ENCODE measurements at places on chromosomes 2 and 18. TPM values are rescaled to one million over a fixed set of nuclear protein-coding genes. Genes with fewer than 3 reads are reported as not detected.
A peak's percentile ranks its signal among the peaks of the same experiment; 100 is the strongest.

The CTDSP1 gene
- total RNA-seq = 83.9 TPM

The HAAO gene
- 6.2 TPM for total RNA-seq

The ZBTB7C gene
- 6.1 TPM for total RNA-seq

The RPRM gene
- 4.0 TPM for total RNA-seq

The MOB4 gene
- total RNA-seq = 34.7 TPM

The DCDC2C gene
- 0.33 TPM for total RNA-seq

The PTPN18 gene
- 50.8 TPM for total RNA-seq

The CAPN14 gene
- total RNA-seq = 0.44 TPM

DNA sequence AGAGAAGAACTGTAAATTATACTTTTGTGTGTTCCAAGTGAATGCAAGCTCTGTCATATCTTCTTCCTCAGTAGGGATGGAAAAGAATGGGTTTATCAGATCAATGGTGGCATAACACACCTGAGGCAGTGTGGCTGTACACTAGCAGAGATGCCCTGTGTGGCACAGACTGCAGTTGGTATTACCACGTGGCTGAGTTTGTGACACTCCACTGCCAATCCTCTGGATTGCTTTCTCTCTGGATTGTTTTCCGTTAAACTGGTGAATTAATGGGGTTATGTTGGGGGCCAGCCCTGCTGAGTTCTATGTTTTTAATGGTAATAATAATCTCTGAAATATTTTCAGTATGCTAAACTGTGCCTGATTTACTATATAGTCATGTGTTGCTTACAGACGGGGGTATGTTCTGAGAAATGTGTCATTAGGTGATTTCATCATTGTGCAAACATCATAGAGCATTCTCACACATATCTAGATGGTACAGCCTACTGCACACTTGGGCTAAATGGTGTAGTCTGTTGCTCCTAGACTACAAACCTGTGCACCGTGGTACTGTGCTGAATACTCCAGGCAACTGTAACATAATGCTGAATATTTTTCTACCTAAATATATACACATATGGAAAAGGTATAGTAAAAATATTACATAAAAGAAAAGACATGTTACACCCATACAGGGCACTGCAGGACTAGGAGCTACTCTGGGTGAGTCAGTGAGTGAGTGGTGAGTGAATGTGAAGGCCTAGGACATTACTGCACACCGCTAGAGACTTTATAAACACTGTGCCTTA is 84.7 kb upstream of the ST6GAL2 start:
- DNase-seq = no peak
- no peaks in the 10 kb centered on the region for H3K27me3 ChIP-seq
- H3K4me1 ChIP-seq = no peaks in the 10 kb centered on the region
- H3K4me3 ChIP-seq = no peak overlapping the region

DNA sequence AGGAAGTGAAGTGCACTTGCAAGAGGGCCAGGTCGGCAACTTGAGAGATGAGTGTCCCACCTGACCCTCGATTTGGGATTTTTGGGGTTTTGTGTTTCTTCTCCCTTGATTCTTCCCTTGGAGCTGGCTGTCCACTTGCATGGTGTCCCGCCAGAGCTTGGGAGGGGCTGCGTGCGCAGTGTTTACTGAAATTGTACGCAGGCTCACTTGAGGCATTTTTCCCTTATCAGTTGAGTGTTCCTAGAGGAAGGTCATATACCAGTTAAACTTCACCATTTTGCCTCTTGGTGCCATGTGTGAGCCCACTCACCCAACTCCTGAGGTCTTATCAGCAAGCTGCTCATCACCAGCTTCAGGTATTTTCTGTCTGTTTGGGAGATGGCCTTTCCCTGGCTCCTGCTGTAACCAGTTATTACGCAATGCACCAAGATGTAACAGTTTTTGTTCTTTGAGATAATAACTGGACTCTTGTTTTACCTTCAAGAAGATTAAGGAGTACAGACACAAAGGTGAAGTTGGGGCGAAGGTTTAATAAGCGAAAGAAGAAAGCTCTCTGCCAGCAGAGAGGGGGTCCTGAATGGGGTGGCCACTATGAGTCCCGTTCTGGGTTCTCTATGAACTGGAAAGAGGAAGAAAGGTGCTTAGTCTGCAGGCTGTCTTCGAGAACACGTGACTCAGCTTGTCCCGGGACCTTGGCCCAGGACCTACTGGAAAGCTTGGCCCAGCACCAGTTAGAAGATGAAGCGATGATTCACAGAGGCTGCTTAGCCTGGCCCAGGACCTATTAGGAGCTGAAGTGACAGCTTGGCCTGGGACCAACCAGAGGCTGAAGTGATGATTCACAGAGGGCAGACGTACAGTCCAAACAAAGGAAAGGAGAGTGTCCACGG is 21.5 kb upstream of the TXNL4A start:
- no peak overlapping the region for H3K4me3 ChIP-seq
- H3K27ac ChIP-seq = peak overlapping the region; percentile 60
- H3K4me1 ChIP-seq = no peaks in the 10 kb centered on the region
- peak; percentile 84 for DNase-seq
- H3K36me3 ChIP-seq = no peaks in the 10 kb centered on the region

DNA sequence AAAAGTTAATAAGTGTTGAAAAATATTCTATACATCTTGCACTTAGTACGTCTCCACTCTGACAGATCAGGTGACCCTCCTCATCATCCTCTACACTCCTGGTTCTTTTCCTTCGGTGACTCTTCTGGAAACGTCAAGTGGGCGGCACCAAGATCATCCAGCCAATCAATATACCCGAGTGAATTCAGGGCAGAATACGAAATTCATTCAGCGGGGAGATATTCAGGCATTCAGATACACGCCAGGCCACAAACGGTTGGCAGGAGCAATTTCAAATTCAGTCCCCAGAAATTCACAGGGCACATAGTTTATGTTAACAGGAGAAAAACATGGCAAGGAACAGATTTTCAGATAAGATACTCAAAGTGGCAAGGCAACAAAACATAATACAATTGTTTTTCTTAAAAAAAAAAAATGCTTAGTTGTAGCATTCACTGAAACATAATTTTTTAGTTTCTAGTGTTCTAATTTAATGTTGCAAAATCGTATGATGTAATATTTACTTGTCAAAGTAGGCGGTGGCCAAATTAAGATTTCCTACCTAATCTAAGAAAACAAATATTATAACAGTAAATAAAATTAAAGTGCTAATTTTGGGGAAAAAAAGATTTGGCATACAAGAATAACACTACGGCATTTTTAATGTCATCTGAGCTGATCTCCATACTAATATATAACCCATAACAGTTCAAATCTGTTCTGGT is 4.2 kb downstream of the CLK1 start:
- no peaks in the 10 kb centered on the region for H3K27me3 ChIP-seq
- H3K4me3 ChIP-seq = peak overlapping the region; percentile 99
- peak overlapping the region; percentile 61 for H3K27ac ChIP-seq
- DNase-seq = no peak
- peaks cover 3% of the 10 kb centered on the region for H3K36me3 ChIP-seq

GRCh38 chr2:189016311-189016861 is 42.2 kb downstream of the COL3A1 start:
- no peak for DNase-seq
- H3K36me3 ChIP-seq = no peaks in the 10 kb centered on the region
- H3K4me1 ChIP-seq = no peaks in the 10 kb centered on the region

- H3K27me3 ChIP-seq = no peaks in the 10 kb centered on the region
- H3K4me1 ChIP-seq = no peaks in the 10 kb centered on the region
- peak overlapping the region; percentile 93 for H3K27ac ChIP-seq
- peak overlapping the region; percentile 84 for H3K4me3 ChIP-seq
- H3K36me3 ChIP-seq = no peaks in the 10 kb centered on the region
These were observed 674 bp downstream of the PTPN4 start for GRCh38 chr2:119760237-119760955.

- no peak for DNase-seq
- H3K4me1 ChIP-seq = no peaks in the 10 kb centered on the region
- no peak overlapping the region for H3K27ac ChIP-seq
- no peaks in the 10 kb centered on the region for H3K36me3 ChIP-seq
- peaks cover 1% of the 10 kb centered on the region for H3K27me3 ChIP-seq
These were observed 204.2 kb downstream of the EN1 start for GRCh38 chr2:118643294-118643693.

DNA sequence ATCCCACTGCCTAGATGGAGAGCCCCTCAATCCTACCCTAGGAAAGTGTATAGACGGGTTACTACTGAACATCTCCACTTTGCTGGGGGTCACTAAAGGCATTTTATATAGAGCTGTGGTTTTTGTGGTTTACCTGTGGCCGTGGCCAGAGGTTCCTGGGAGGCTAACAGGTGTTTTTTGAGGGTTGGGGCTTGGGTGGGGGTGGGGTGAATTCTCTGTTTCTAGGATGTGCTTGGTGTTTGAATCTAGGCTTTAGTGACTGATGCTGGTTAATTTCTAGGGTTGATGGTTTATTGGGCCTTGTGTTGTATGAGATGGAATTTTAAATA is 7.7 kb downstream of the HOXD8 start:
- peak overlapping the region; percentile 82 for H3K4me3 ChIP-seq
- DNase-seq = no peak
- H3K27ac ChIP-seq = peak overlapping the region; percentile 97
- H3K4me1 ChIP-seq = no peaks in the 10 kb centered on the region
- H3K27me3 ChIP-seq = peaks cover 82% of the 10 kb centered on the region

GRCh38 chr2:100242476-100242875 is 79.8 kb downstream of the LONRF2 start:
- no peak overlapping the region for H3K27ac ChIP-seq
- no peak overlapping the region for H3K4me3 ChIP-seq
- no peaks in the 10 kb centered on the region for H3K36me3 ChIP-seq

GRCh38 chr2:118012778-118013177 is 1.1 kb downstream of the CCDC93 start:
- H3K36me3 ChIP-seq = peaks cover 3% of the 10 kb centered on the region
- H3K27ac ChIP-seq = no peak overlapping the region
- DNase-seq = no peak
- peak overlapping the region; percentile 100 for H3K4me3 ChIP-seq

- H3K27ac ChIP-seq = peak overlapping the region; percentile 65
- H3K4me3 ChIP-seq = no peak overlapping the region
- H3K4me1 ChIP-seq = peaks cover 6% of the 10 kb centered on the region
- no peaks in the 10 kb centered on the region for H3K36me3 ChIP-seq
These were observed 176.3 kb upstream of the NABP1 start for GRCh38 chr2:191501561-191502168.

GRCh38 chr18:69840001-69840400 is 107.7 kb downstream of the CD226 start:
- DNase-seq = no peak
- H3K27me3 ChIP-seq = no peaks in the 10 kb centered on the region
- no peaks in the 10 kb centered on the region for H3K36me3 ChIP-seq
- H3K27ac ChIP-seq = no peak overlapping the region

DNA sequence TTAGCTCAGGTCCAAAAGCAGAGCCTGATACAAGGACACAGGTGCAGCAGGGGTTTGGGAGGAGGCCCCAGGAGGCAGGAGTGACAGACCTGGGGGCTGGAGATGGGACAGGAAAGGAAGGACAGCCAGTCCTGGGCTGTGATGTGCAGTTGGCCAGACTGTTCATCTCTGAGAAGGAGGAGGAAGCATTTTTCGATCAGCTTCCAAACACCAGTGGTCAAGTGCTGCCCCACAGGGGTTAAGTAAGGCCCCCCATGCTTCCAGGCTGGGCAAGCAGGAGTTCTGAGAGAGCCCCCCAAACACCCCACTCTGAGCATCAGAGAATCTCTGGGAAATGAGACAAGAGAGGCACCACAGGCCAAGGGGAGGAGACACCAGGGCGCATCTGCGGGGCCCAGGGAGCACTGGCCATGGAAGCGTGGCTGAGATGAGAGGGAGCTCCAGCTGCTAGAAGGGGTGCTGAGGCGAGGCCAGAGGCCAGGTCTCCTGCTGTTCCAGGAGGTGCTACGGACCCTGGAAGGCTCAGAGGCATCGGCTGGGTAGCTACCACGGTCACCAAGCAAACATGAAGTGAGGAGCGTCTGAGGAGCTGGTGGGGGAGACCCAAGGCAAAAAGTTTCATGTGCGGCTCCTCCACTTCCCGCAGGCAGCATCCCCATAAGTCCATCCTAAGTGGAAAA is 5.6 kb upstream of the HDAC4 start:
- no peaks in the 10 kb centered on the region for H3K36me3 ChIP-seq
- H3K4me3 ChIP-seq = no peak overlapping the region
- H3K27ac ChIP-seq = no peak overlapping the region
- DNase-seq = no peak

GRCh38 chr2:2775018-2775417 is 443.9 kb upstream of the MYT1L start:
- no peak overlapping the region for H3K27ac ChIP-seq
- H3K36me3 ChIP-seq = no peaks in the 10 kb centered on the region
- no peaks in the 10 kb centered on the region for H3K4me1 ChIP-seq

DNA sequence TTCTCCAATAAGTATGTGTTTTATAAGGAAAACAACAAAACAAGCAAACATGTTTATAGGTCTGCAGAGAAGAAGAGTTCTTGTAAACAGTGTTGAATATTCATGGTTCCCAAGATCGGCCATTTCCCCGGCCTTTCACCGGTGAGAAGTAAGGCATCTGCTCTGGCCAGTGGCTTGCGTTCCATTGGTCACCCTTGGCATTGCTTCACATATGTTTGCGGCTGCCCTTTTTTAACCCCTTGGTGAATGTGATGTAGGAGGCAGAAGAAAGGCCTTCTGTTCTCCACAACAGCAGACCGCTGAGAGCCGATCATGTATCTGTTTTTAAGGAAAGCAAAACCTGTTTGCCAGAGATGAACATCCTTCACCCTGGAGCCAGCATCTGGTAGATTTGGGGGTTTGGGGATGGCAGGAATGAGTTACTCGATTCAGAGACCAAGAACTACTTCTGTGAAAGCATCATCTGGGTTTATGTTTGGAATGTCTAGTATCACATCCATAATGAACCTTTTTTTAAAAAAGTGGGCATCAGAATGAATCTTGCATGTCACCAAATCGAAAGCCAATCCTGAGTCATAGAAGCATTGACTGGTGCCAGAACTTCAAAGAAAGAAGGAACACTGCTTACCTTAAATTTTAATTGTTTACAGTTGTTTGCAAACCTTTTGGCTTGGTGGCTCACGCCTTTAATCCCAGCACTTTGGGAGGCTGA is 112.3 kb downstream of the AGAP1 start:
- no peak overlapping the region for H3K4me3 ChIP-seq
- no peaks in the 10 kb centered on the region for H3K27me3 ChIP-seq
- DNase-seq = no peak
- no peak overlapping the region for H3K27ac ChIP-seq

GRCh38 chr2:55078956-55079355 is 28.7 kb upstream of the RTN4 start:
- no peaks in the 10 kb centered on the region for H3K36me3 ChIP-seq
- no peak for DNase-seq
- no peaks in the 10 kb centered on the region for H3K4me1 ChIP-seq
- no peak overlapping the region for H3K27ac ChIP-seq
- no peaks in the 10 kb centered on the region for H3K27me3 ChIP-seq
- H3K4me3 ChIP-seq = no peak overlapping the region

DNA sequence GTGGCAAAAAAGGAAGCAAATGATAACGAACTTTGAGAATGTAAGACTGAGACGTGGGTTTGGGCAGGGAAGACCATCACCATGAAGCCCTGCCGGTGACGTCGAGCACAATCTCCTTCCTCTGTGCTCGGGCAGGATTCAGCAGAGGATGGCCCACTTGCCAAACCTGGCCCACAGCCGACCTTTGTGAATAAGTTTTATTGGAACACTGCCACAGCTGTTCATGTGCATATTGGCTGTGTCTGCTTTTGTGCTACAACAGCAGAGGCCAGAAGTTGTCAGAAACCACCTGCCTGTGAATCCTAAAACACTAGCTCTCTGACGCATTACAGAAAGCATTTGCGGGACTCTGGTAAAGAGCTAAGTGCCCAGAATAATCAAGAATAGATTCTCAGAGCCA is 223.9 kb downstream of the MYT1L start:
- H3K4me1 ChIP-seq = no peaks in the 10 kb centered on the region
- H3K27ac ChIP-seq = no peak overlapping the region
- H3K4me3 ChIP-seq = no peak overlapping the region

All from breast epithelium (tissue), 4 donors.